Stimulated activated CD4-positive, alpha-beta T cell treated with anti-CD3 and anti-CD28 coated beads, Interleukin-1b, Interleukin-23, amount 100 ng/mL, for 4 hours (primary cell): ENCODE measurements at places on chromosomes 1 and 21.

- DNase-seq: no peak
Observed at GRCh38 chr1:1225913-1226312, 5.9 kb downstream of the SDF4 start.

- DNase-seq: no peak
Observed at GRCh38 chr1:160427625-160428024, 27.3 kb downstream of the VANGL2 start.

DNA sequence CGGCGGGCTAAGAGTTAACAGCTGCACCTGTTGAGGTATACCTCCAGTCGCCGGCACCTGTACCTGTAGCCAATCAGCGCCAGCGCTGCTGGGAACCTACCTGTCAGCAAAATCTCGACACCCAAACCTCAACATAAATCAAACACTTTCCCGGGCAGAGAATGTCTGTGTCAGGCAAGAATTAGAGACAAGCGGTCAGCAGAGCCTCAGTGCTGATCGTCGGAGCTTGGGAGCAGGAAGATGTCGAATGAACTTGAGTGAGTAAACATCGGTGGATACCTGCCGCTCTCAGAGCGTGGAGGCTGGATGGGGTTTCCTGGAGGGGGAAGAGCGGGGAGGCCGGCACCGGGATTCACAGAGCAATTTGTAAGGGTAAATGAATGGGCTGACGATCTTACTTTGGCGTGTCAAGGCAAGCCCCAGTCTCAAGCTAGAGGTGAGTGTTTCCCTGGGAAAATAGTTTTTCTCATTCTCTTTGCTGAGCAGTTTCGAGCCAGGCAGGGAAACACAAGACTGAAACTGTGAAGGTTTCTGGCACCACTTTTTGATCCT, at the start of gene GRHL3:
Gene GRHL3, plus strand, starts transcription at position 46 of the 552 bp plus-strand sequence. Its CDS starts 195 bp downstream, at position 241.
- DNase-seq: no peak

DNA sequence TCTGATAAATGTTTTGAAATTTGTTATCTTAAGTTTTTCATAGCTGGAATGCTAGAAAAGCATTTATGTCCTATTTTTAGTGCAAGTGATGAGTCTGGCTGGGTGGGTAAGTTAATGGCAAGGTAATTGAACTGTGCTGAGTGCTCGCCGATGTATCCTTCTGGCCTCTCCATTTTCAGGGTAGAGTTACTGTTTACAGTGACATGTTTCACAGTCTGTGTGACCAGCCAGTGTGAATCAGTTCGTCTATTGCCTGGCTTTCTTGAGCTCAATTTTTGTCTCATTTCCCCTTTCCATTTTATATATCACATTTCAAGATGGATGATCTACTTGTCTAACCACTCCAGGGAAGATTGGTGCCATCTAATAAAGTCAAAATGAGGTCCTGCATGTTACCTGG, 44.1 kb downstream of the ITSN1 start:
- DNase-seq: no peak

DNA sequence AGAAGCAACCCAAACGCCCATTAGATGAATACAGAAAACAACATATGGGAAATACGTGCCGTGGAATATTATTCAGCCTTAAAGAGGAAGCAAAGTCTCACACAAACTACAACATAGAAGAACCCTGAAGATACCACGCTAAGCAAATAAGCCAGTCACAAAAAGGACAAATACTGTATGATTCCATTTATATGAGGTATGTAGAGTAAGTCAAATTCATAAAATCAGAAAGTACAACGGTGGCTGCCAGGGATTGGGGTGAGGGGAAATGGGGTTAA, 54.2 kb downstream of the SIPA1L2 start:
- DNase-seq: no peak

DNA sequence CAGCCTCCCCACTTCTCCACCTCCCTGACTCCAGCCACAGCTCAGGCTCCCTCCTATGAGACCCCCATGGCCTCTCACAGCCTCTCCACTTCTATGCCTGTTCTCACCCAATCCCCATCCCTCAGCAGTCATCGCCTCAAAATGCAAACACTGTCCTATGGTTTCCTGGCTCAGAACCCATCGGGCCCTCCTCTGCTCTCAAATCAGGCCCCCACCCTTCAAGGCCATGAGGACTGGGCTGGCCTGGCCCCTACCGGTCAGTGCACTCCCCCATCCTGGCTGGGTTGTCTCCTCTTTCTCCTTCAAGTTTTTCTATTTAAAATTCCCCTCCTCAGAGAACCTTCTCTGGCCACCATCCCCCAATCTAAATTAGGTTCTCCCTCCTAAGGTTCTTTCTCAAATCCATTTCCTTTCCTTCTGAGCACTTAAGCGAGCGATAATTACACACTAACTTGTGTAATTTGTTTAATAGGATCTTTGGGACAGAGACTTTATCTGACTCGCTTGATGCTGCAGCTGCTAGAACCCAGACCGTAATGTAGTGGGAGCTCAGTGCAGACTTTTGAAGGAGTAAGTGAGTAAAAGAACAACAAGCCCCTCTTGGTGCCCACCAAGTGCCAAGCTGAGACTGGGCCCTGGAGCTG, 347.2 kb downstream of the MATN1 start:
- no peak for DNase-seq

DNA sequence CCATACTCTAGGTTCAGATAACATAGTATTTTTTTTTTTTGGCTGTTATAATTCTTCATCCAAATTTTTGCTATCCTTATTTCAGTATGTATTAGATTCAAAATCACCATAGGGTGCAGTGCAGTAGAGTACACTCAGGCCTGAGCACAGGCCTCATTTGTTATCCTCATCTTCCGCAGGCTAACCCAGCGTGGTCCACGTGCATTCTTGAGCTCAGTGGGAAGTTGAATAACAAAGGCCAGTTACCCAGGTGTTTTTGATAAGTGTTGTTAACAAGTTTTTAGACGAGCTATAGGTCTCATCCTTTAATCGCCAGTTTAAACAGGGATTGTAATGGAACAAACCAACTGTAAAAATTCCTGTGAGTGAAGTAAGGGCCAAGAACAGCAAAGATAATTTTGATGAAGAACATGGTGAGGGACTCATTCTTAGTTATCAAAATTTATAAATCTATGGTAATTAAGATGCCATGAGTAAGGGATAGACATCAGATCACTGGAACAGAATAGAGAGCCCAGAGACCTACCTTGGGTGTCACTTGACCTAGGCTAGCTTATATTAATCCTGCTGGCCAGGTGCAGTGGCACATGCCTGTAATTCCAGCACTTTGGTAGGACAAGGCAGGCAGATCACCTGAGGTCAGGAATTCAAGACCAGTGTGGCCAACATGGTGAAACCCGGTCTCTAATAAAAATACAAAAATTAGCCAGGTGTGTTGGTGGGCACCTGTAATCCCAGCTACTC, 22.0 kb downstream of the FLVCR1 start:
- no peak for DNase-seq

- no peak for DNase-seq
Observed at GRCh38 chr1:21537932-21538630, 28.9 kb downstream of the ALPL start.

- DNase-seq: no peak
Observed at GRCh38 chr1:192809307-192810252, 741 bp downstream of the RGS2 start.

DNA sequence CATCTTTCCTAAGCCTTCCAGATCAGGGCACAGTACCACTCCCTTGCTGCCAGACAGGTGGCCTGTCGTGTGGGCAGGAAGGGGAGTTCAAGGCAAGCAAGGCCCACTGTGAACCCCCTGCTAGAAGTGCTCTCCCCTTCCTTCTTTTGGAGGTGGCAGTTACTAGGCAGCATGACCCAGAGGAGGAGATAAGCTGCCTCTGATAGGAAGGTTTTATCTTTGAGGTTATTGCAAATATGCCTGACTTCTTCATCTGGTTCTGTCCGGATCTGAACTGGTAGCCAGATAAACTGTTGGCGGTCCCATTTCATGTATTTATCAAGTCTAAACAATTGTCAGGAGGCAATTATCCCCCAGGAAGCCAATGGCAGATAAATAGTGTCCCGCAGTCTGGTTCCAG, 198.2 kb upstream of the LMO4 start:
- no peak for DNase-seq

DNA sequence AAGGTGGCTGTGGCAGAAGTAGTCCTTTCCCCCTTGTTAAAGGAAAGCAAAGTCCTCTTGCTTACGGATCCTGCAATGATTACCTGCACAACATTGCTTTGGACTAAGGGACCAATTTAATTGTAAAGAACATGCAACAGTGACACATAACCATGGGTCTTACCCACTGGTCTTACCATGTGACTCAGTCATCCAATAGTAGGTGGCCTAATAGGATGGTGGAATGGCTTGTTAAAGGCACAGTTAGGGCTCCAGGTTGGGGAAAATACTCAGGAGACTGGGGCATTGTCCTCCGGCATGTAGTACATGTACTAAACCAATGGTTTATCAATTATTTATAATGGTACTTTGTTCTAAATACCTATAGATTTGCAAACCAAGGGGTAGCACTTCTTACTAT, 2.1 kb upstream of the YIPF1 start:
- DNase-seq: no peak

DNA sequence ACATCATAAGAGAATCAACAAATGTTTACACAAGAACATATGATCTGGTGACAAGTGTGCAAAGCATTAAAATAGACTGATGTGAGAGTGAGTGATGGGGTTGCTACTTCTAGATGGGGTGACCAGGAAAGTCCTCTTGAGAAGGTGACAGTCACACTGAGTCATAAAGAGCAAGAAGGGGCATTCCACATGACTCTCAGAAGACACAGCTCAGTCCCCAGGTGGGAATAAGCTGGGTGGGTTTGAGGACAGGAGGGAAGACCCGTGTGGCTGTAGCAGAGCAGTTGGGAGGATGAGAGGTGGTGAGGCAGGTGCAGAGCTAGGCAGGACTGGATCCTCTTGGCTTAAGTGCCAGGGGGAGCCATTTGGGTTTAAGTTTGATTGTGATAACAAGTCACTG, 53.1 kb downstream of the TNR start:
- DNase-seq: no peak

DNA sequence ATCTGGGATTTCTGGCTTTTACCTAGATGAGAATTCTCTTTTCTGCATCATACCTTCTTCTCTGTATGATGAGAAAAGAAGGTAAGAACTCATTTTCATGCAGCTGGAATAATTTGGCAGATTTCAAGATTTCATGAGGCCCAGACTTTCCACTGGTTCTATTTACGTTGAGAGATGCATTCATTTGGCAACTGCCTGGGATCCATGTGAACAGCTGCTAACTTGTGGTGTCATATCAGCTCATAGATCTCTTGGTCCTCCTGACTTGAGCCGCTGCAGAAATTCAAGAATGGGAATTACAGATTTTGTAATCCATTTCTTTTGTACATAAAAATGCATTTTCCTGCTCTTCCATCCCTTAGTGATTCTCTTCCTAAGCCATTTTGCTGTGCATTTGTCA, 17.1 kb upstream of the C1orf87 start:
- DNase-seq: no peak

DNA sequence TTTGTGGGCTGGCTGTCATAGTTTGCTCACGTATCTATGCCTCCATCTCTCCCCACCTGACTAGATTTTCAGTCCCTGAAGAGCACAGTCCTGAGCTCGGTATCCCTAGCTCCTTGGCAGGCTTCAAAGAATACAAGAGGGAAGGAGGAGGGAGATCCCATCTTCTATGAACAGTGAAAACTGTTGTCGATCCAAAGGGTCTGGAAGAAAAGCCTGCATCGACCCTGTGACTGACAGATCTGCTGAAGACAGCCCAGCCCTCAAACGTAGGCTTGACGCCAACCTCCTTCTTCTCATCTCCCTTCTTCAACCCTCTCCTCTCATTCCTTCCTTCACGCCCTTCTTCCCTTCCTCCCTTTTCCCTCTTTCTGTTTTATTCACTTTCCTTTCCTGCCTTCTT, 13.3 kb upstream of the ADORA1 start:
- no peak for DNase-seq

DNA sequence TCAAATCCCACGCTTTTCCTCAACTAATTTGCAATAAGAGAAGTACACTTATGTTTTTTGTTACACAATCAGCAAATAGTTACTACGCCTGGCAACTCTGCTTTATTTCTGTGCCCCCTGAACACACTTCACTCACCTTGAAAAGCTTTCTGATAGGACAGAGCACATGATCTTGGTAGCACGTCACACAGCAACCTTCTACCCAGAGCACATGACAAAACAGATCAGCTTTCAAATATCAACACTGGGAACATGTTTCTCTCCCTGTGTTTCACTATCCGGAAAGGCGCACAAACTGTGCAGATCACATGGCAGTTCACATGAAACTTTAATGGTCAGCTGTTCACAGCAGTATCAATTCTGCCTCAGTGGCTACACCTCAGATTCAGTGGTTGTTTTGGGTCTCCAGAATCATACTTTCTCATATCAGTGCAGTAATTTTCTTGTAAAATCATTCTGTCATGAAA, 2.2 kb downstream of the SLC19A2 start:
- no peak for DNase-seq

DNA sequence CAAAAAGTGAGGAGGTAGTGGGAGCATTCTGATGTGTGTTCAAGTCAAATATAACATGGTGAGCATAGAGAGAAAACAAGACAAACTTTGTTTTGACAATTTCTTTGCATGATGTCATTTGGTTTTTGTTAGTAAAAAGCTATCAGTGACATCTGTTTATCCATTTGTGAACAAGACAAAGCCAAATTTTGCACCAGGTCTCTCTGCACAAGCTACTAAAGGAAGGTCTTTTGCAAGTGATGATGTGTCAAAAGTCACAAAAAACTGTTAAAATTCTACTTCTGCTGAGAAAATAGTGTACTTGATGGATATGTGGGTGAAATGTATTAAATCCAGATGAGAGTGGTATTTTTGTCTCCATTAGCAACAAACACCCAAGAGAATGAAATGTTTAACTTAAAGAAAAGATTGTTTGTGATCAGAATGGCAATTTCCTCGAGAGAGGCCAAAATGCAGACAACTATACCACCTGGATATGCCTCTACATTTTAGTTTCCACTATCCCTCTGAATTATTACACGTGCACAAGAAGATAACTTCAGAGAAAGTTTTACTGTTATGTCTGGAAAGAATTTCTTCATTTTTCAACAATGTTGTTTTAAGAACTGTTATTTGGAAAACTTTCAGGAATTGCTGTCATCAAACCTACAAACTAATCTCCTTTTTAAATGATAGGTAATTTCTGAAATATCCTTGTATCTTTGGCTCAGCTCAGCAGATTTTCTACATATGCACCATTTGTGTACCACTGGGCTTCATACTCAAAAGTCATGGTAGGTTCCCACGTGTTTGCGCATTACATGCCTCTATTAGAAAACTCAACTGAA, 807.4 kb upstream of the ADGRL2 start:
- no peak for DNase-seq

DNA sequence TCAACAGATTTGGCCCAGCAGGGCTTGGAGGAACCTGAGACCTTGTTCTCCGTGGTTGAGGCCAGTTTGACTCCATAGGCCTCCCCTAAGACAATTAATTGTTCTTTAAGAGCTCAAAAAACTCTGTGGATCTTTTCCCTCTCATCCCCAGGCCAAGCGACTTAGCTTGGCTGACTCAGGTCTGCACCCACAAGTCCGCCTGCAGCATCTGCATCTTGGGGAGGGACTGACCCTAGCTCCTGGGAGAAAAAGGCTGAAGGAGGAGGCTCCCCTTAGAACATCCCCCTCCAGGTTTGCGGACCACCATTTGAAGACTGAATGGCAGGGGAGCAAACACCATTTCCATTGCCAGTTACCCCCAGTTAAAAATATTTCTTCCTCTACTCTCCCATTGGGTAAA, 1.5 kb upstream of the HES2 start:
- DNase-seq: no peak
